ENCODE measurements at places on chromosomes 1 and 21. TPM values are rescaled to one million over a fixed set of nuclear protein-coding genes. Genes with fewer than 3 reads are reported as not detected.

Gene CTSS
- total RNA-seq: 12.4 TPM

Gene GSTM5
- 3.9 TPM for total RNA-seq

Gene PADI2
- total RNA-seq: 0.19 TPM

Gene TMPRSS15
- not detected for total RNA-seq

Gene ZNF496
- total RNA-seq: 10.4 TPM

Gene CGN
- total RNA-seq: under 0.01 TPM

Gene INKA2
- total RNA-seq: 30.7 TPM

Gene GPR157
- total RNA-seq: 5.4 TPM
